ENCODE measurements at places on chromosomes 7 and 10. TPM values are rescaled to one million over a fixed set of nuclear protein-coding genes. Genes with fewer than 3 reads are reported as not detected.

GRCh38 chr7:127812540-127812939 is 160.5 kb downstream of the SND1 start:
- no peaks in the 10 kb centered on the region for H3K27me3 ChIP-seq
- H3K4me1 ChIP-seq, result peaks cover 27% of the 10 kb centered on the region
- H3K4me3 ChIP-seq, result no peak overlapping the region
- DNase-seq, result no peak
- no peak overlapping the region for H3K27ac ChIP-seq
- peaks cover 12% of the 10 kb centered on the region for H3K36me3 ChIP-seq

GRCh38 chr10:6072215-6072934 is 10.2 kb upstream of the IL2RA start:
- DNase-seq, result no peak
- no peak overlapping the region for H3K4me3 ChIP-seq
- no peaks in the 10 kb centered on the region for H3K36me3 ChIP-seq

DNA sequence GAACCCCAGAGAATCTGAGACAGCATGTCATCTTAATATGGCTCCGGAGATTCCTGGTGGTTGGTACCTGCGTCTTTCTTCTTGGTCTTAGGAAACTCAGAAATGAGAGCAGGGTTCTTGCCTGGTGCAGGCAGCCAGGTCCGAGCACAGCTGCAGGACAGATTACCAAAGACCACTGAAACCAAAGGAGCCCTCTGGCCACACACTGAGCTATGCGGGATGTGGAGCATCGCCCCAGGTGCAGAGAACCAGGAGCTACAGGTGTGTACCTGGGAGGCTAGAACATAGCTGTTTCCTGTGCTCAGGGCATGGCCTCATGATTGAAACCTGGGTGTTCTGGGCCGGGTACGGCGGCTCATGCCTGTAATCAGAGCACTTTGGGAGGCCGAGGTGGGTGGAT is 635.4 kb downstream of the CALN1 start:
- H3K27me3 ChIP-seq, result peaks cover 9% of the 10 kb centered on the region
- H3K4me3 ChIP-seq, result no peak overlapping the region
- H3K36me3 ChIP-seq, result no peaks in the 10 kb centered on the region
- no peak for DNase-seq

DNA sequence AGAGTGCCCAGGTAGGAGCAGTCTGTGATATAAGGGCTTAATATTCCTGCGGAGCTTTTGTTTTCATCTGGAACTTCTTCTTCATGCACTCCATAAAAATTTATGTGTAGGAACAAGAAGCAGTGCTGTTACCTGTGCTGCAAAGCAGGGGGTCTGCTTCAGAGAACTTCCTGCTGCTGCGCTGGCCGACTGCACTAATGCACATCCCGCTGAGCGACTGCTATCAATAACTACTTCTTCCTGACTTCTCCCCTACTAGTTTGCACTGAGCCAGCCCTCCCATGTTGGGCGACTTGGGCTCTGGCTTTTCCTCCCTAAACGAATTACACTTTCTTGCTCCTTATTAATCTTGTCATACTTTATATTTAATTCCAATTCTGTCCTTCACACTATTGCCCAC is 150.3 kb downstream of the NEBL start:
- DNase-seq, result no peak
- no peaks in the 10 kb centered on the region for H3K27me3 ChIP-seq
- H3K4me1 ChIP-seq, result no peaks in the 10 kb centered on the region
- no peak overlapping the region for H3K4me3 ChIP-seq

Gene AS3MT
- 10.4 TPM for total RNA-seq

DNA sequence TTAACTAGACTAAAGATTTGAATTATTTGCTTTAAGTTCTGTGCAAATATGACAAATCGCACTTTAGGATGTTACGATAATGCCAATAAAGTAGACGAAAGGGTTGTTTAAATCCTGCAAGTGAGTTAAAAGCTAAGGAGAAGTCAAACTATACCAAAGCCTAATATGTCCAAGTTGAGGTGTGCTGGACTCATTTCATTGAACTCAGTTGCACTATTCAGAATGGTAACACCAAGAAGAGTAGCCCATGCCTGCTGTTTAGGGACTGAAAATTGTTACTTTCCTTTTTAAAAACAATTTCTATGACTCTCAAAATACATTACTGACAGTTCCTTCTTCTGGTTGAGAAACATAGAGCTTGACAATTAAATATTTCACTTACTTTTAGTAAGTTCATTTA is 766.3 kb downstream of the DNAJB9 start:
- no peak for DNase-seq
- no peak overlapping the region for H3K4me3 ChIP-seq
- no peaks in the 10 kb centered on the region for H3K27me3 ChIP-seq
- H3K36me3 ChIP-seq, result no peaks in the 10 kb centered on the region
- H3K27ac ChIP-seq, result no peak overlapping the region
